DMS79 treated with DMSO at 0.1 percent for 48 hours (cell line): ENCODE measurements at places on chromosomes 2 and 18.

DNA sequence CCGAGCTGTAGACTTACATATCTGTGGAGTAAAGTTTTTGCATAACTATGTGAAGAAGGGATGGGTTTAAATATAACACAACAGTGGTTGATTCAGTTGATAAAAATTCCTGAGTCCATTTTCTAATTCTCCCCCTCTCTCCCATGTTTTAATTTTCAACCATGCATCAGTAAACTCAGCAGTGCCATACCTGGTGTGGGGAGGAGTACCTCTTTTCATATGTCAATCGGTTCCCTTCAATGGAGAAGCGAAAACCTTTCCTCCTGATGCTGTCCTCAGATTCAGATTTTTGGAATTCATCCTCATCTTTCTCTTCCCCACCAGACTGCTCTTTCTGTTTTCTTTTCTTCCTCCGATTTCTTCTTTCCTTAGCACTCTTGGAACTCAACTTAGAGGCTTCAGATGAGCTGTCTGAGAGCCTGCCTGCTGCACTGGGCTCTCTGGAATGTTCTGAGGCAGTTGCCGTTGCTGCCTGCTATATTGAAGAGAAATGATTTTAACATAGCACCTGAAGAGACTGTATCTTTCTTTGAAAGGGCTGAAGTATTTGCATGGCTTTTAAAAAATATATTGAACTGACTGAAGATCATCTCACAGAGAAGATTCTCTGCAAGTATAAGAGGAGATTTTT lies 82.9 kb downstream of the SCN1A start:
- DNase-seq, result no peak

DNA sequence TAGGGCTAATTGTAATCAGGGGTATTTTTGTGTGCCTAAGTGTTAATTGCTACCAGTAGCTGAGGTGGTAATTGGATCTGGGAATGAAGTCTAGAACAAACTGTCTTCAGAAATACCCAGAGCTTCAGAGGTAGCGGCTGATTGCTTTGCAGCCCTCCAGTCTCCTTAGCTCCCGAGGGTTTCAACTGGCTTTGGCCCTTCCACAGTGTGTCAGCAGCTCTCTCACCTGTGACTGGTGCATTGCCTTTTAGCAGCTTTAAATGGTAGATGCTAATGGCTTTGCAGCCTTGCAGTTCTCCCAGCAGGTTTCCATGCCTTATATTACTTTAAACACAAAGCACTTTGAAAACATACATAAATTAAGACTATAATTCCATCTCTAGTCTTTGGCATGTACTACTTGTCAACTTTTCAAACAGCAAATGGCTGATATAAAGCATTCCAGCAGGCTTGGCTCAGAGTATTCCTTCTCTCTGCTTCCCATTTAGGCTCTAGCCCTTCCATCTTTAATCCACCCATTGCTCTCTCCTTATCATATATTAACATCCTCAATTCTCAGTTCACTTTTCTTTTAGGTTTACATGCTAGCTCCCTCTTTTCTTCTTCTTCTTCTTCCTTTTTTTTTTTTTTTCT lies 156.4 kb upstream of the GALNT13 start:
- no peak for DNase-seq

- DNase-seq, result no peak
Observed at GRCh38 chr2:11279398-11279797, 65.0 kb downstream of the ROCK2 start.

DNA sequence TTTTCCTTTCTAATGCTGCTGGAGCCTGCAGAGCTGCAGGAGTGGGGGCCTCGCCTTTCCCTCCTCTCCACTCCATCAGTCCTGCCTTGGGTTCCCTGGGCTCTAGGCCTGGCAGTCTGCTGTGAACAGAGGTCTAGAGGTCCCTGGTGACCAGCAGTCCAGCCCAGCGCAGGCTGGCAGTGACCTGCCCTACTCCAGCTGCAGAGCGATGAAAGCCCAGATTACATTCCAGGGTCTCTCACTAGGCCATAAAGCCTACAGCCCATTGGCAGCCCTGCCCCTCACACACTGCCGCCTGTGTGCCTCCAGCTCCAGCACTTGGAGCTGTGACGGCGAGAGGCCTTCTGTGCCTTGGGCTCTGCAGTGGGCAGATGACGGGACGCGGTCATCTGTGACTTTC lies 14.8 kb upstream of the MAL start:
- no peak for DNase-seq

DNA sequence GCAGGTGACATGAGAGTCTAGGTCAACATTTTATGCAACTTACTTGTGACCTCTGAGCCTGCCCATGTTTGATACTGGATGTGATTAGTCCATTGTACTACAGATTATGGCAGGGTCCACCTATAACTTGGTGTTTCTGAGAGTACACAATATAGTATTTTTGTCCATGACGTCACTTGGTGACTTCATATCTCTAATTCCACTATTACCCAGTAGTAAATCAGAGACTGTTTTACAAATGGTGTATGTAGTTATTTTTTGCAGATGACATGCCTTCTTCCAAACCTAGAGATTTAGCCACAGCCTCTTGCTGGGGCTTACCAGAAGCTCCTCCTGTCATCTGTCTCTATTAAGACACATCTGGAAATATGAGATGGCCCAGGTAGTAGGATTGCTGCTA lies 24.6 kb upstream of the TMX3 start:
- no peak for DNase-seq

DNA sequence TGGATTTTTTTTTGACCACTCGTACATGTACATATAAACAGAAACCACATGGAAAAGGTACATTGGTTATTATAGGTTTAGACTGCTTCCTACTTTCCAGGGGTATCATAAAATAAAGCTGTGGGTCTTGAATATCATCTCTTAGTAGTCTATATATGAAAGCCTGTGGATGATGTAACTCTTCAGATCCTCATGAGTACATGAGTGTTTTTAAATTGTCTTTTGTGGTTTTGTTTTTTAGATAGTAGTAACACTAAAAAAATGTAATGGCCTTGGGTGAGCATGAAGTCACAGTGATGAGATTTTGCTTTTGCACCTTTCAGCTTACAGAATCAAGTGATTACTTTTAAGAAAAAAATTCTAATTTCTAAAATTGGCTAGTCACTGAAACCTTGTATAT lies 80.2 kb downstream of the RAB3GAP1 start:
- no peak for DNase-seq

DNA sequence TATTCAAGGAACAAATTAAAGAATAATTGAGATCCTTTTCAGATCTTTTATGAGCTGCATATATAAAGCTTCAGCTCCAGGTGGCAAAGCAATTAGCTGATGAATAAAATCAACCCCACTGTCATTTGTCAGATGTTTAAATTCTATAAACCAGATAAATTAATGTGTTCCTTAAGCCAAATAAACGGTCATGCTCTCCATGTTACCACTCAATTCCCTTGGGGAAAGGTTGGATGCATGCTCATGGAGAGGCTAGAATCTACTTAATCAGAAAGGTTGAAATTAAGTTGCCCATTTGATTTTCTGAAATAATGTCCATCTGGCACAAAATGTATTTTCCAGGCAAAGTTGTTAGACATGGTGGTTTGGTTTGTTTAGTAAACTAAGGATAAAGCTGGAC lies 282.5 kb upstream of the SPRED2 start:
- no peak for DNase-seq

GRCh38 chr2:159396799-159397198 lies 110.3 kb upstream of the WDSUB1 start:
- no peak for DNase-seq

DNA sequence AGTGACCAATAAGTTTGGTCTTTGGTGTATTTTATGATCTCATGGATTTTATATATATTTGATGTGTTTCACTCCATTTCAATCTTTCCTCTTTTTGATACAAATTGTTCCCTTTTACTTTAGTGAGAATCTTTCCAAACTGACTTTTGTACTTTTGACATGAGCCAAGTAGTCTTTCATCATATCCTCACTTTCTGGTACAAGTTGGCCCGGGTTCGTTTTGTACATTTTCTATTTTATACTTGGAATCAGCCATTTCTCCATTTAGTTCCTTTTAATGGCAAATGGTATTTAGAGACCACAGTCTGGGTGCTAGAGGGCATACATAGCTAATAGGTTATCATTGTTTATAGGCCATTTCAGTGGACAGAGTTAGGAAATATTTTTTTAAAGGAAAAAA lies 147.9 kb upstream of the MYO3B start:
- no peak for DNase-seq

DNA sequence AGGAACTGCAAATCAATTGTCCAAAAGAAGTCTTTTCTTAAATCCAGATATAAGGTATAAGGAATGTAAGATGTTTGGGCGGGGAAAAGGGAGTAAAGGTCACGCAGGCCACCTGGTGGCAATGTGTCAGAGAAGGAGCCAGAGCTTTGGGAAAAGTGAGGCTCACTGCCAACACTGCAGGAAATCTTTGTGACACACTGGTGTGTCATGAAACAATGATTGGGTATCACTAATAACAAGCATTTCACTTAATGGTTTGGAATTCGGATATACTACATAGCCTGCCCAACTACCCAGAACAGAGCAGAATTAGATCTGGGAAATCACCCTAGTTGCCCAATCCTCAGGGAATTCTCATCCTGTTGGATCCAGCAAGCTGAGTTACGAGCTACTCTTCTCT lies 61.0 kb downstream of the RBMS1 start:
- DNase-seq, result no peak

- DNase-seq, result no peak
Observed at GRCh38 chr18:6939972-6940371, 177.6 kb downstream of the LAMA1 start.

- no peak for DNase-seq
Observed at GRCh38 chr2:133787207-133787606, 218.9 kb upstream of the NCKAP5 start.

- no peak for DNase-seq
Observed at GRCh38 chr18:61183798-61184197, 149.4 kb upstream of the CDH20 start.

DNA sequence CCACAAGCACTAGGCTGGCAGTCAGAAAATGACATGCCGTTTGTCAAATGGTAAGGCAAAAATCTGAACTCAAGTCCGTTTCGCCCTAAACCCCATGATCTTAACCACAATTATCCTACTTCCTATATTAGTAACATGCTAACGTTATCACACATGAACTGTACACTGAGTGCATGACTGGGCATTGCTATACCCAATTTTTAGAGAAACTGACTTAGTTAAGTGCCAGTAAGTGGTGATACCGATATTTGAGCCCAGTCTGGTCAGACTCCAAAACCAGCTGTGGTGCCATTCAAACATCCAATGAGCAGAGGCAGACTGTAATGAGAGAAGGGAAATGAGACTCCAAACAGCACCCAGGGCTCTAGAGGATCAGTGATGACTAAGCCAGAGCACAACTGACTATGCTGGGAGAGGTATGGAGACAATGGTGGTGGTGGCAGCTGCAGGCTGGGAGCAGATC lies 311.7 kb upstream of the PKDCC start:
- DNase-seq, result no peak

DNA sequence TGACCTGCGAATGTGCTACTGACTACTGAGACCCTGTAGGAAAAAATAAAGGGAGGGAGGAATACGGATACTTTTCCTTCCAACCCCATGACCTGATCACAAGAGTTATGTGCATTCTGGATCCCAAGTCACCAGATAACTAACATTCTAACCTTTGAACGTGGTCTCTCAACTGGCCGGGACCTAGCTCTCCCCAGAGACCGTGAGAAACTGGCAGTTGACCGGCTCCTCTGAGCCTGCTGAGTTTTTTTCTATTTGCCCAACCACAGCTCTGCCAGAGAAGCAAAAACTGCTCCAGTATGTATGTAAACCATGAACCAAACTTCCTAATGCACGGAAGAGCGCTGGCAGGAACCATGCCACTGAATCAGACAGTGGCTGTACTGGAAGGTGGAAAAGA lies 47.5 kb upstream of the PTMA start:
- no peak for DNase-seq

GRCh38 chr2:35462226-35462998 lies 893.2 kb upstream of the CRIM1 start:
- no peak for DNase-seq

- no peak for DNase-seq
Observed at GRCh38 chr2:215811409-215812345, 201.7 kb downstream of the MREG start.
